ENCODE measurements at places on chromosomes 16 and 17. TPM values are rescaled to one million over a fixed set of nuclear protein-coding genes. Genes with fewer than 3 reads are reported as not detected.

DNA sequence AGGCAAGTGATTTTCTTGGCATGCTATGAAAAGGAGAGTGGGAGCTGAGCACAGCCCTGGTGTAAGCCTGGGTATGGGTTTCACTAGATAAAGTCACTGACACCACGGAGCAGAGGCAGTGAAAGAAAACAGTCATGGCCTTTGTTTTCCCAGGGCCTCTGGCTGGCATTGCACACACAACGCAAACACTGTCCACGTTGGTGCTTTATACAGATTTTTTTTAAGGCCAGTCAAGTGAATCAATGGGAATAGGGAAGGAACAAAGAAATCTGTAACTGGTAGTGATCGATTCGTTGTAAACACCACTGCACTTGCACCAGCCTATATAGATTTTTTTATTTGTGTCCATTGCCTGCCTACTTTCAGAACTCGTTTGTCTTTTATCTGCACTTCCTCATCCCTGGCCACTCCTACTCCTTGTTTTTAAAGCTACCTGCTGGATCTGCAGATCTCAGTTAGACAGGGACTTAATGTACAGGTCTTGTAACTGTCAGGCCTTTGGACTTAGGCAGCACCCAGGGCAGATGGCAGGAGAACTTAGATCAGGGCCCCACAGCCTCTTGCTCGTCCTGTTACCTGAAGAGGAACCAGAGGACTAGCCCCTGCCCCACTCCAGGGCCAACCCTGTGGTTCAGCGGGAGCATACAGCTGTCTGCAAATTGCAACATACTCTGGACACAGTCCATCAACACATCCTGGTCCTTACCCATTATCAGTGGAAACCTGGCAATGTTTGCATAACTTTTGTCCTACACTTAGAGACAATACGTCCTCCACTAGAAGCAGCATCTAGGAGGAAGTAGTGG, 10.6 kb upstream of the TMIGD1 start:
- no peak for DNase-seq

DNA sequence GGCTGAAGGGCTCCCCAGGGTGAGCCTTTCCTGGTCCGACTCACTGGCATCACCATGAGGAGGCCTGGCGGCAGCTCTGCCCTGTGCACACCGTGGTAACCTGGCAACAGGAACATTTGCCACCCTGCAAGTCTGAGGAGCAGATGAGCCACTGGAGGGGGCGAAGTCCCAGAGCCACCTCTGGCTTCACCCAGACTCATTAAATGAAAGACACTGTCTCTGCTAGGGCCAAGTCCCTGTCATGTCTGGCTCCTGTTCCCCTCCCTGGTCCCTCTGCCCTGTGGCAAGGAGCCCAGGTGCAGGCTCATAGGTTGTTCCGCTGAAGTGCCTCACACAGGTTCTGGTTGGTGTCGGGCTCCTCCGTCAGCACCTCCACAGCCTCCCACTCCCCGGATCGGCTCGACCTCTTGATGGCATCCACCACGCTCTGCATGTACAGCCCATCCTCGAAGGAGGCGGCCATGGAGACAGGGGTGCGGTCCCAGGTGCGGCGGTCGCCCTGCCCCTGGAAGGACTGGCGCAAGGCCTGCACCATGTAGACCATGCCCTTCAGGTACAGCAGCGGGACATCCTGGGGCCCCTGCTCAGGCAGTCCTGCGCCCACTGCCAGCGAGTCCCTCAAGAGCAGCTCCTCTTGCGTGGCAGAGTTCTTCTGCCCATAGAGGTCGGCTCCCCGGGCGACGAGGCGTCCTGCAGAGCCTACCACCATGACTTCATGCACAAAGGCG, 8.4 kb downstream of the C16orf86 start:
- DNase-seq = no peak

DNA sequence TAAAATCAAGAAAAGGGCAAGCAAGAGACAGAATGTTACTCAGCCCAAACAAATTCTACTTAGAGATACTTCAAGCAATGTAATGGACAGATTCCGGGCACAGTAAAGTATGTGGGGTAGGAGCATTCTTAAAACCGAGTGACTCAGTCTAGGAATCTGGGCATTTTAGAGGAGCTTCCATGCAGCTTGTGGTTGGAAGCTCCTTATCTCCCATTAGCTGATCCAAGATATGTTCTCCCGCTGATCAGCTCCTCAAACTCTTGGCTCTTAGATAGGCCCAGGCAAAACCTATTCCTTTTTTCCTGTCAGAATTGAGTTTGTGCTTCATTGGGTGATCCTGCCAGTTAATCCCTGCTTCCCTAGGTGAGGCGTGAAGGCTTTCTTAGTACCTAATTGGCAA, 303.3 kb downstream of the CEP112 start:
- DNase-seq = no peak

GRCh38 chr16:81519301-81520150, 74.9 kb downstream of the CMIP start:
- no peak for DNase-seq

DNA sequence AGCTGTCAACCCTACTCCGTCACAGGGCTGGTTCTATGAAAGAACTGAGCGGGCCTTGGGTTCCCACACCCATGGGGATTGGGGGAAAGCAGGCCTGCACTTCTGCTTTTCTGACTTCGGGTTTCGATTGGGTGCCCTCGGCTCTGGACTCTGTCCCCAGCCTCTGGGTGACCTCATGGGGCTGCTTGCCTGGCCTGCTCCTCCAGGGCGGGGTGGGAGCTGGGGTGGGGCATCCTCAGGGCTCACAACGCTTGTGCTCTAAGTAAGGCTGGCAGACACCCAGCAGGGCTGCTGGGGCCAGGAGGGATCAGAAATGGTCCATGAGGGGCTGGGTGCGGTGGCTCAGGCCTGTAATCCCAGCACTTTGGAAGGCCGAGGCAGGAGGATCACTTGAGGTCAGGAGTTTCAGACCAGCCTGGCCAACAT, 19.2 kb downstream of the ARHGAP27 start:
- DNase-seq = no peak

DNA sequence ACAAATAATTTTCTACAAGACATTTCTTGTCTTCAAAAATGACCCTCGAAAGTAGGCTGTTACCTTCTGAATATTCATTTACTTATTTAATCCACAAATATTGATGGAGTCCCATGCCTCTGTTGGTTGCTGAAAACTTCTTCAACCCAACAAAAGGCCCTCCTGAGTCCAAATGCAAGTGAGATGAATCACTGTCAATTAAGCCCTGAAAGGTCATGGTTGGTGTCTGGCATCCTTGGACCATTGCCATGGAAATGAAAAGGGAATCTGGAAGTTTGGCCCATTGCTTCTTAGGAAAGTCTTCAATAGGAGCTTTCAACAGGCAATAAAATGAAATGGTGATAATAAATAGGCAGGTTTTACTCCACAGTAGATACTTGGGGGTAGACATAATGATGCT, 364.7 kb upstream of the DYNLRB2 start:
- DNase-seq = no peak

DNA sequence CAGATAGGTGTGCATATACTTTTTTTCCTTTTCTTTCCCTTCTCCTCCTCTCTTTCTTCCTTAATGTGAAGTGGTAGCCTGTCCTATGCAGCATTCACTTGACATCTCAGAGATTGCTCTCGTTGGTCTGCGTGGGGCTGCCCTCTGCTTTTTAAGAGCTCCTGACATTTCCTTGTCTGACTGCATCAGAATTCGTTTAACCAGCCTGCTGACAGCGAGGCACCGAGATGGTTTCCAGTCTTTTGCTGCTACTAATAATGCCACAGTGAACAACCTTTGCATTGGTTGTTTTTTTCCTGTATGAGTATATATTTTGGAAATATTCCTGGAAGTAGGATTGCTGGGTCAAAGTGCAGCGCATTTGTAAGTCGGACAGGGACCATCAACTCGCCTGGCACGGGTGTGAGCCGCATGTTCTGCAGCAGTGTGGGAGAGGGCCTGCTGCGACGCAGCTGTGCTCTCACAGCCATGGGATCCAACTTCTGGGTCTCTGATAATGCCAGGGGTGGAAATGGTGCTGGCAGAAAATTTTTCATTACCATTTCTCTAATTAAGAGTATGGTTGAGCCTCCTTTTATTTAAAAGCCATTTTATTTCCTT, 154.3 kb downstream of the SNX29 start:
- DNase-seq = no peak

DNA sequence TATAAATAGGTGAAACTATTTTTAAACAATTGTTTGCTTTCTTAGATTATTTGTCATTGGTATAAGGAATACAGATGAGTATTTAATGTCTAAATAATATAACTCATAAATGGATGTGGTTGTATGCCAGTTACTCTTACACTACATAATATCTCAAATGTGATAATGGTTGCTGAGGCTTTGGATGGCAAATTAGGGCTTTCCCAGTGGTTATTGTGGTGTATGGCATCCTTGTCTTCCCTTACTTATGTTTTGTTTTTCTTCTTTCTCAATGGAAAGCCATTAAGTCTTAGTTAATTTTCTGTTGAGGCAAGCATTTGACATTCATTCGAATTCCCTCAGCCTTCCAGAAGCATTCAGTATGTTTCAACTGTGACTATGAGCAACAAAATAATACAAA, 10.5 kb downstream of the OMG start:
- no peak for DNase-seq

GRCh38 chr17:2056206-2057174, 1.6 kb downstream of the HIC1 start:
- peak; percentile 69 for DNase-seq

- peak; percentile 62 for DNase-seq
Observed at GRCh38 chr16:88691924-88692560, 5.7 kb upstream of the SNAI3 start.

DNA sequence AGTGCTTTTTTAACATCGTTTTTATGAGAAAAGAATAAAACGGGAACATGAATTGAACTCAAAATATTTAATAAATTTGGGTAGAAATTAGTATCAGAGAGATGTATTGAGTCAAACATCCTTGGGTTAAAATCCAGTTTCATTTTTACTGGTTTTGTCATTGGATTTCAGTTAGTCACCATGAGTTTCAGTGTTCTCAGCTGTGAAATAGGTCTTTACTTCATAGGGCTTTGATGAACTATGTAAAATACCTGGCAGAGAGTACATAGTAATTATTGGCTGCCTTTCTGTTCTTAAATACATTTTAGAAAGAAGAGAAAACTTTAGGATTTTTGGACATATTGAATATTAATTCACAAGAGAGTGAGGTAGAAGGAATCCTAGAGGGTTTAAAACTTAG, 105.8 kb downstream of the TANC2 start:
- DNase-seq = no peak

- no peak for DNase-seq
Observed at GRCh38 chr16:28823291-28823872, 583 bp downstream of the ATXN2L start.

DNA sequence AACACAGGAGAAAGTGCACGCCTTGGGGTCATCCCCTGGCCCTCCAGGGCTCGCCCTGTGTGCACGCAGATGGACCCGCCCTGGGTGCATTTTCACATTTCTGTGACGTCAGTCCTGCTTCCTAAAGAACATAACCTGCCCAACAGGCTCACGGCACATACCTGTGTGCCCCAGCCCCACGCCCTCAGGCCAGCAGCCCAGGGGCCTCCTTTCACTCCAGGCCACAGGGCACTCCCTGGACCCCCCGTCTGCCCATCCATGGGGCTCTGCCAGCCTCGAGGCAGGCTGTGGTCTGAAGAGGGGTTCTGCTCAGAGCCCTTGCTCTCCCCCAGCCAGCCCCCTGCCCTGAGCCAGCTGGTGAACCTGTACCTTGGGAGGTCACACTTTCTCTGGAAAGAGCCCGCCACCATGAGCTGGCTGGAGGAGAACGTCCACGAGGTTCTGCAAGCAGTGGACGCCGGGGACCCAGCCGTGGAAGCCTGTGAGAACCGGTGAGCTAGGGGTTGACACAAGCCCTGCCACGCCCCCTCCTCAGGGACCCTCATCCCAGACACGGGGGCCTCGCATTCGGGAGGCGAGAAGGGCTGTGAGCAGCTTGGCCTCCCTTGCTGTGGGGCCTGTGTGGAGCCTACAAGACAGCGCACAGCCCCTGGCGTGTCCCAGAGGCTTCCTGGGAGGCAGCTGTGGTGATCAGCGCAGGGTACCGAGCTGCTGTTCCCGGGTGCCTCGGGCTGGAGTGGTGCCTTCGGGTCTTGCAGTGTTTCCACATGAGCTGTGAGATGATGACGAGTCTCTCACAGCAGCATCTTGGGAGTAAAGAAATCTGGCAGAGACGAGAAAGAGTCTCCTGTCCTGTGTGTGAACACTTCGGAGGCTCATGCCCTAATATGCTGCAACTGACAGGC, 13.8 kb upstream of the MC1R start:
- DNase-seq = no peak

- DNase-seq = no peak
Observed at GRCh38 chr16:7716660-7717550, 384.3 kb downstream of the RBFOX1 start.

GRCh38 chr16:76857402-76857801, 333.6 kb upstream of the MON1B start:
- DNase-seq = no peak

GRCh38 chr16:86923656-86924055, 345.3 kb downstream of the FOXL1 start:
- DNase-seq = no peak

- no peak for DNase-seq
Observed at GRCh38 chr16:84314373-84314772, 19.7 kb downstream of the WFDC1 start.

DNA sequence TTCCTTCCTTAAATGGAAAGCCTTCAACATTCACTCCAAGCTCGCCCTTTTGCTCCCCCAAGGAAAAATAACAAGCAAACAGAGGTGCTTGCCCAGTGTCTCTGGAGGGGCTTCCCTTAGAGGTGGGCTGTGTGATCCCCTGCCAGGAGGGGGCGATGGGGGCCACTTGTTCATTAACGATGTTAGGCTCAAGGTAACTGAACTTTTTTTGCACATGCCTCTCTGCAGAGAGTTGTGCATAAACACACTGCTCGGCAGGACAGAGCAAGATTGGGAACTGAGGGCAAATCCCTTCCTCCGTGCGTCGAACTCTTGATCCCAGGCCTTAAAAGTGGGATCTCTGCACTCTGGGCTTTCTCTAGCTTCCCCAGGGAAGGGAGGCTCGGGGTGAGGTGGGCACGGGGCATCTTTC, 15.5 kb upstream of the NAGLU start:
- DNase-seq = peak; percentile 68

GRCh38 chr17:32350666-32351418, 885 bp downstream of the ZNF207 start:
- peak; percentile 68 for DNase-seq

DNA sequence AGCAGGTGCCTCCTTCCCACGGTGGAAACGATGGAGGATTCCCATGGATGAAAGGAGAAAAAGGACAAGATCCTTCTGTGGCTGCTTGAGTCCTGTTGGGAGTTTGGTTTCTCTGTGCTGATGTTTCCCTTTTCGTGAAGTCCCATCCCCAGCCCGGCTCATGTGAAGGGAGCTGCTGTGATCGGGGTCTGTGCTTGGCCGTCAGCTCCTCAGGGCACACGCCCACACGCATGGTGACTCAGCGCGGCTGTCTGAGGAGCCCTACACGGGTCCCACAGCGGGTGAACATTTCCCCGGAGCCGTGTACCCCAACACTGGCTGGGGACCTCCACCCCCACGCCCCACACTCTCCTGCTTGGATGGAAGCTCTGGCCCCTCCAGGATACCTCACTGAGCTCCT, 44.5 kb upstream of the SSTR5 start:
- no peak for DNase-seq

Gene SLC16A5
- 5.4 TPM for total RNA-seq

Gene YPEL2
- 9.0 TPM for total RNA-seq

Gene C16orf74
- total RNA-seq = 0.21 TPM

Gene COX6A2
- total RNA-seq = not detected

Gene MT1E
- total RNA-seq = 65.0 TPM

Gene KRT12
- not detected for total RNA-seq

Gene PRM1
- total RNA-seq = not detected

Gene SYNGR3
- 3.4 TPM for total RNA-seq

Measured in activated CD8-positive, alpha-beta T cell treated with anti-CD3 and anti-CD28 coated beads, Interleukin-2, amount 10 ng/mL, durations not matched to agents 7 days and 5 days (primary cell).